ENCODE measurements at places on chromosomes 3 and 15.

DNA sequence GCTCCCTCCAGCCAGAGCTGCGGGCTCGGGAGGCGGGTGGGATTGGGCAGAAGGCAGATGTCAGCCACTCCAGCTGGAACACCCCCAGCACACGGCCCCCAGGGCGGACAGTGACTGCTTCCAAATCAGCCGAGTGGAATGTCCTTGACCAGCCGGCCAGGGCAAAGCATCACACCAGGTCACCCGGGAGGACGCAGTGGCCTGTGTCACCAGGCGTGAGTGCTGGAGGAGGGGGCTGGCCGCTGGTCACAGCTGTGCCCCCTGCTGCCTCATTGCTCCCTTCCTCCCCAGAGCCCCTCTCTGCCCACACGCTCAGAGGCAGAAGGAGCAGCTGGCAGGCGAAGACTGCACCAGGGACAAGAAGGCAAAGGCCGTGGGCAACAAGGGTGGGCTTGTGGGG lies 33.5 kb downstream of the NTRK3 start:
- DNase-seq, result no peak

DNA sequence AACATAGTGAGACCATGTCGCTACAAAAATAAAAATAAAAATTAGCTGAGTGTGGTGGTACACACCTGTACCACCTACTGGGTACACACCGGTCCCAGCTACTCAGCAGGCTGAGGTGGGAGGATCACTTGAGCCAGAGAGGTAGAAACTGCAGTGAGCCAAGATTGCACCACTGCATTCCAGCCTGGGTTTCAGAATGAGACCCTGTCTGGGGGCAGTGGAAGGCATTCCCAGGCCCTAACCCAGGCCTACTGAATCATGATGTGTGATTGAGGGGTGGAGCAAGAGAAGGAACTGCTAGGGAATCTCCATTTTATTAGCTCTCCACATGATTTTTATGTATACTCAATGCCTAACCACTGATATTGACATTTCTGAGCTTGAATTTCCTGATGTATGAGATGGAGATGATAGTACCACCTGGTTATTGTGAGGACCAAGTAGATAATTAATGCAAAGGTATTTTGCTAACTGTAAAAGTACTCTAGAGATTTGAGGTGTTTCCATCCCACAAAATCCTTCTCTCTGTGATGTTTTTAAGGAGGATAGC lies 169.5 kb upstream of the UMPS start:
- DNase-seq, result no peak

- no peak for DNase-seq
Observed at GRCh38 chr3:18018491-18019160, 276.2 kb upstream of the TBC1D5 start.

DNA sequence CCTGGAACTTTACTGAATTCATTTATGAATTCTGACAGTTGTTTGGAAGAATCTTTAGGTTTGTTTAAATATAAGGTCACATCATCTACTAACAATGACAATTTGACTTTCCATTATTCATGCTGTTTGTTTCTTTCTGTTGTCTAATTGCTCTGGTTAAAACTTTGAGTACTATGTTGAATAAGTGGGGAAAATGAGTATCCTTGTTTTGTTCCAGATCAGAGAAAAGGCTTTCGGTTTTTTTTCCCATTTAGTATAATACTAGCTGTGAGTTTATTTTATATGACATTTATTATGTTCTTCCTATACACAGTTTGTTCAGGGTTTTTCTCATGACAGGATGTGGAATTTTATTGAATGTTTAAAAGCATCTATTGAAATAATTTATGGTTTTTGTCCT lies 11.3 kb upstream of the TUBGCP5 start:
- DNase-seq, result no peak

Measured in NCI-H1930 (cell line).